ENCODE measurements at places on chromosomes 4 and X. TPM values are rescaled to one million over a fixed set of nuclear protein-coding genes. Genes with fewer than 3 reads are reported as not detected.
A peak's percentile ranks its signal among the peaks of the same experiment; 100 is the strongest.

- no peak for DNase-seq
These were observed 24.3 kb upstream of the TET2 start for GRCh38 chr4:105122350-105122749.

Gene TLR3
- total RNA-seq: 20.4 TPM

Gene YIPF7
- not detected for total RNA-seq

DNA sequence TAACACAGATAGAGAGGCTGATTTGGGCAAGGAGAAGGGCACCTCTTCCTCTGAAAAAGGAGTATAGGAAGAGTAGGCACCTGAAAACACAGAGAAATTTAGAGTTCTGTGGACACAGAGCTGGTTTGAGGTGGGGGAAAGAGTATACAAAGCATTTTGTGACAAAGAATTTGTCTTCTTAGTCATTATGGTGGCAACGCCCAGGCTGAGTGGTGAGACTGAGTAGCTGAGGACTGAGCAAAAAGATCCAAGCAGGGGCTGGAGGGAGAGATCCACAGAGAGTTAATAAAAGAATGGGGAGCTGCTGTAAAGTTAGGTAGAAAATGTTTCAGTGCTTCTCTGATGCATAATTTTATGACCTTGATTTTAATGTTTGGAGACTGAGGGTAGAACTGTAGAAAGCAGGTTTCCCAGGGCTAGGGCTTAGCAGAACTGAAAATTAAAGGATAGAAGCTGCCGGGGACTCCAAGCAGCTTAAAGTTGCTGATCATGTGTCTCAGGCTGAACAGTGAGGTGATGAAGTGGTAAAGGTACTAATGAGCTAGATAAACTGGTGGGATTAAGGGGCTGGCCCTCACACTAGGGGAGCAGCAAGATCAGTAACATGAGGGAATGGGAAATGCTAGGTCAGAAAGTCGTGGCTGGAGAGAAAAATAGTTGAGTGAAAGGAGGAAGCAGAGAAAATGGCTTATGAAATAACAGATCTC lies 118.9 kb downstream of the CEP44 start:
- DNase-seq: no peak

Gene MTCP1
- 11.7 TPM for total RNA-seq

Gene GC
- not detected for total RNA-seq

GRCh38 chrX:123859409-123859845 lies 426 bp upstream of the XIAP start:
- DNase-seq: peak; percentile 58

DNA sequence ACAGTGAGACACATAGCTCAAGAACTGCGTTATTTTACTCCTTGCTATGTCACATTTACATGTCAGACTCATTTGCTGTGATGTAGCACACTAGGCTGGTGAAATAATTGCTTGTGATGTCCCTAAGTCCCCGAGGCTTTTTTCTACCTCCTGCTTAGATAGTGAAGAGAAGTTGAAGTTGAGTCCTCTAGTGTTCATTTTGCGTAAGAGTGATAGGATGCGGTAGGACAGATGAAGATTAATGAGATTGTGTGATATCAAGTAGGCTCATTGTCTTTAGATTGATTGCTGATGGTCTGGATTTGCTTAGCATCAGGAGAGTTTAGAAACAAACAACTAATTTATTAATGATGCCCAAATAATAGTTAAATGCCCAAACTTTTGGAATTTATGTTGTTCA lies 173.6 kb upstream of the NUDT6 start:
- DNase-seq: no peak

DNA sequence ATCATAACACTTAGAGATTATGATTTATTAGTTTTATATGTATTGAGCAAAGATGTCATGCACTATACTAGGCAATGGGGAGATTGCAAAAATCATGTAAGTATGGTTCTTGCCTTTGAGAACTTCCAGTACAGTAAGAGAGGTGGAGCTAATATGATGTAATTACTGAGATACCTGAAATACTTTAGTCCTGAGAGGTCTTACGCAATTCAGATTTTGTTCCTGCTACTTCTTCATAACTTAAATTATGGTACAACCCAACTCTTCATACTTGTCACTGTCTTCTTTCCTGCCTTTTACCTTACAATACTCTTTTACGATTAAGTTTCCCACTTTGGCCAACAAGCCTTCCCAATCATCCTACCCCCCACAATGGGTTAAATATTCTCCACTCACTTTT lies 564.2 kb upstream of the PITX2 start:
- no peak for DNase-seq

Gene EVC2
- 9.8 TPM for total RNA-seq

DNA sequence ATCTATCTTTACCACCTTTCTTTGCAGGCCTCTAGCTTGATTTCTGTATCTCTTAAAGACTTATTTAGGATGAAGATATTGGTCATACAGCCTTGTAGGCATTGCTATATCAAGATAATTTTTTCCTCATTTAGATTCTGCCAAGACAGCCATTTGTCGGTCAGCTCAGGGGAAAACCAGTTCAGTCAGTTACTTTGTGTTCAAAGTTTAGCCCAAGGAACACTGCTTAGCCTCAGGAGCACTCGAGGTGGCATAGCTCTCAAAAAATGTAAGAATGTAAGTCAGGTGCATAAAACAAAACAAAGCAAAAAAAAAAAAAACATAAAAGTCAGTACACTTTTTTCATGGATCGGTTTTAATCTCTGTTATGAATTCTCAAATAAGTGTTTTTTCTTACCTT lies 43.4 kb downstream of the NRK start:
- no peak for DNase-seq

All from urinary bladder (tissue), 4 donors.